ENCODE measurements at places on chromosomes 4 and X.

DNA sequence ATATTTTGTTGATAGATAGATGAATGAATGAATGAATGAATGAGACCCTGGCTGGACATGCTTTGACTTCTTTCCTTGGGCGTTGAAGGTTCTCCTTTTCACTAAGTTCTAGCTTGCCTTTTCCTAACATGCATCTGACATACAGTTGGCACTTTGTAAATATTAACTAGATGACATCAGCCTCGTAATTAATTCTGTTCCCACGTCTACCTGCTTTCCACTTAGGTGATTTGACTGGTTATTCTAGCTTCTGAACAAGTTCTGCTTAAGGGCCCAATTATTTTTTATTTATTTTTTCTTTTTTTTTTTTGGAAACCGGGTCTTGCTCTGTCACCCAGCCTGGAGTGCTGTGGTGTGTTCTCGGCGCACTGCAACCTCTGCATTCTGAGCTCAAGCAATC, 13.9 kb upstream of the RASL11B start:
- no peak for DNase-seq

DNA sequence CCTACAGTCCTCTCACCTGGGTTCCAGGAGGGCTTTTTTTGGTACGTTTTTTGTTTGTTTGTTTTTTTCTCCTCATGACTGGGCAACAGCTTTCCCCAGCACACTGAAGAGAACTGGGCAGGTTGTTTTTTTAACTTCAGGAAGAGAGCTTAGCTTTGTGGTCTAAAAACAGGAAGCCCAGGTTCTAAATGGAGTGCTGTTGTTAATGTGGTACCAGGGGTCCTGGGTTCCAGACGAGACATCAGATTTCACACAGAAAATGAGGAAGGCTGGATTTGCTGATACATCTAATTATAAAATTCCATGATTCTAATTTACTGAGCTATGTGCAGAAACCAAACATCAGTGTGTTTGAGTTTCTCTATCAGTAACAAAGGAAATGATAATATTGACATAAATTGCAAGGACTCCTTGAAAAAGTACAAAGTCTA, 4.2 kb downstream of the MYOZ2 start:
- no peak for DNase-seq

GRCh38 chr4:53507671-53508286, 83.5 kb downstream of the LNX1 start:
- DNase-seq: no peak

DNA sequence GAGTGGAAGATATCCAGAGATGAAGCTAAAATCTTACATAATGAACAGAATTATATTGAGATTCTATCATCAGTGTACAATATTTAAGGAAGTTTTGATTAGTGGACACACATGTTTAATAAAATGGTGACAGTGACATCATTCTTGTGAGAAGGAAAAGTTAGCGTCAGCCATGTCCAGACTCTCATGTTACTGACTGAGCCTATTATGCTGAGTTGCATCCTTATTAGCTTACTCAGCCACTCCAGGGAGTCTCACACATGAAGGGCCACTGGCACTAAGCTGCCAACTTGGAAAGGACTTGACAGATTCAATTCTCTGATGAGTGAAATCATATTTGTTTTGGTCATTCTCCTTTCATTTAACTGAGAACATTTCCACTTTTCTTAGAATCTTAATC, 170.6 kb downstream of the BANK1 start:
- no peak for DNase-seq

DNA sequence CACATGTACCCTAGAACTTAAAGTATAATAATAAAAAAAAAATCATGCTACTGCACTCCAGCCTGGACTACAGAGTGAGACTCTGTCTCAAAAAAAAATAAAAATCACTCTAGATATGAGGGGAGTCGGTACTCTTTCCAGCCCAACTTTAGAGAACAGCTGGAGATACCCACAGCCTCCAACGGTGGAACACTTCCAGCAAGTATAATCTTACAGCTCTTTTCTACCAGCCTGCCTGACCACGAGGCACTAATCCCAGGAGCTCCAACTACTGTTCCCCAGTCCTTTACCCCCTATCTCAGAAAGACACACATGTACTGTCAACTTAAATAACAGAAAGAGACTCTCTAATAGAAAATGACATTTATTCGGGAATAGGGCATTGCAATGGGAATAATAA, 46.8 kb downstream of the STEEP1 start:
- DNase-seq: no peak

DNA sequence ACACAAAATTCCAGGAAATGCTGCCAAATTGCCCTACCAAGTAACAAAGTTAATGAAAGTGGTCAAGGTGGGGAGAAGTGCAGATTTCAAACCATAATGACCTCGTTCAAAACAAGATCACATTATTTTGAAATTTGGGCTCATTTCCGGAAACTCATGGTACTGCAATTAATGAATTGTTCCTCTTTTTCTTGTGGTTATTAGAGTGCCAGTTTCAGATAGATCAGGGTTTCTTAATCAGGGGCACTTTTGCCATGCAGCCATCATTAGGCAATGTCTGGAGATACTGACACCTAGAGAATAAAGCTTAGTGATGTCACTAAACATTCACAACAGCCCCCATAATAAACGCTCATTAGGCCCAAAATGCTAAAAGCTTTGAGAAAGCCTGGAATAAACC, 381.5 kb upstream of the GALNT7 start:
- DNase-seq: no peak

DNA sequence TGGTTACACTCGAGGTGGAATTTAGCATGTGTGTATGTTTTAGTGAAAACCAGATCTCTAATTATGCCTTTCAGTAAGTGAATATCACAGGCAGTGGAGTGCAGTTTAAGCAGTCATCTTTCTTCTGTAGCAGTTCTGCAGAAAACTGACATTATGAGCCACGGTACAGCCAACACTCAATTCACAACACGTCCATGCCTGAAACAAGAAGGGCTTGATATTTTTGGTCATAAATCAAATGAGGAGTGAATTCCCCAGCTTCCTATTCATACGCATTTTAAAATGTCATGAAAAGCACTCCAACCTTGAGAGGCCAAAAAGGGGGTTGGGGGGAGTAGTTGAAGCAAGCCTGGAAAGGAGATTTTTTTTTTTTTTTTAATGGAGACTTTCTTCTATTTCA, 316.7 kb downstream of the ARHGAP10 start:
- DNase-seq: no peak

DNA sequence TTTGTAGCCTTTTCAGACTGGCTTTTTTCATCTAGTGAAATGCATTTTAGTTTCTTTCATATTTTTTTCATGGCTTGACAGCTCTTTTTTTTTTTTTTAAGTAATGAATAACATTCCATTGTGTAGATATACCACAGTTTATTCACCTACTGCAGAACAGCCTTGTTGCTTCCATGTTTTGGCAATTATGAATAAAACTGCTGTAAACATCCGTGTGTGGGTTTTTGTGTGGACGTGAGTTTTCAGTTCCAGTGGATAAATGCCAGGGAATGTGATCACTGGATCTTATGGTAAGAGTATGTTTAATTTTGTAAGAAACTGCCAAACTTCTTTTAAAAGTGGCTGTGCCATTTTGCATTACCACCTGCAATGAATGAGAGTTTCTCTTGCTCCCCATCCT, 160.8 kb downstream of the SOWAHB start:
- no peak for DNase-seq

DNA sequence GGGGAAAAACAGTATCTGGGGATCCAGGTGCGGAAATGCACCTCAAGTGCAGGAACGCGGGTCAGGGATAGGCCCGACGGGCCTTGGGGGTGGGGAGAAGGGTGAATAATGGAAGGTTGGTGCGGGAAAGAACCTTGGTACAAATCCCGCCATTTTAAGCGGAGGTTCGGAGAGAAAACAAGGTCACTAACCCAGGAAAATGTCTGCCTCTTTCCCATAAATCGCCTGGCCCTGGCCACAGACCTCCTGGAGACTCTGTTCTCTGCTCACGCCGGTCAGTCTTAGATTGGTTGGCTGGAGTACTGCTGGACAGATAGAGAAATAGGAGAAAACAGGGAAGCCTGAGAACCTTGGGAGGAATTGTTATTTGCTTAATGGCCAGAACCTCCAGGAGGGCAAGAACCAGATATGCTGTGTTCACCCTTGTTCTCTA, 897 bp upstream of the FBXL5 start:
- no peak for DNase-seq

DNA sequence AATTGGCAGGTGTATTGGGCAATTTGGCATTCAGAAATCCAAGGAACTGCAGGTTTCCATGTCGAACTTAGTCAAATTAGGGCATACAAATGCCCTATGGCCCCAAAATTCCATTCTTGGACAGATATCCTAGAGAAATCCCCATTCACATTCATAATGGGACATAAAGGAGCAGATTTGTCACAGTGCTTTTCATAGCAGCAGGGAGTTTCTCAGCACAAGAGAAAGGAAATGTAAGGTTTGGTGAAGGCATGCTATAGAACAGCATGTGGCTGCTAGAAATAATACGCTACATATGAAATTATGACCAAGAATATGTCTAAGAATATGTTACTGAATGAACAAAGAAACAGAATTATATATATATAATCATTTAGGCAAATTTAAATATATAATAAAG, 437.5 kb upstream of the BOD1L1 start:
- DNase-seq: no peak

- DNase-seq: no peak
Measured at GRCh38 chrX:43557792-43558191, 98.3 kb upstream of the MAOA start.

GRCh38 chrX:153592091-153592833, 6.7 kb downstream of the CCNQ start:
- DNase-seq: no peak

GRCh38 chrX:124289443-124289842, 43.0 kb upstream of the TEX13D start:
- DNase-seq: peak; percentile 16

- DNase-seq: no peak
Measured at GRCh38 chr4:53800741-53801140, 209.5 kb upstream of the LNX1 start.

DNA sequence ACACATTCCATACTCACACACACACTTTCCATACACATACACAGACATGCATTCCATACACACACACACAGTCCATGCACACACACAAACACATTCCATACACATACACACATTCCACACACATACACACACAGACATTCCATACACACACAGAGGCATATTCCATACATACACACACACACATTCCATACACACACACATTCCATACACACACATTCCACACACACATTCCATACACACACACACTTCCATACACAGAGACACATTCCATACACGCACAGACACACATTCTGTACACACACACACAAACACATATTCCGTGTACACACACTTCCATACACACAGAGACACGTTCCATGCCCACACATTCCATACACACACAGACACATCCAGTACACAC, 14.8 kb downstream of the LINC00632 start:
- DNase-seq: no peak

DNA sequence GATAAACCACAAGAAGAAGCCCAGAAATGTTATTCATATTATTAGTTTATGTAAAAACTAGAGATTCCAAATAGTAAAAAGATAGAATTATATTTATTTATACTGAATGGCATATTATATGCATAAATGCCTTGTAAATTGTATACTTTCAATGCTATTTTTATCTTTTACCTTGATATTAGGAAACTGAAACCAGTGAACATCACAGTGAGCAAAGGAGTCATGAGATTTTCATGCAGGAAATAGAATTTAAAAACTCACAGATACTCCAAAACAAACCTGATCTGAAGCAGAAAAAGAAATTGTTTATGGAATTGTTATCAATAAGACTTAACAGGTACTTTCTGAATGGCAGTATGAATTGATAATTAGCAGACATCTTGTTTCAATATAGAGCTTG, 207.3 kb upstream of the CENPE start:
- no peak for DNase-seq

DNA sequence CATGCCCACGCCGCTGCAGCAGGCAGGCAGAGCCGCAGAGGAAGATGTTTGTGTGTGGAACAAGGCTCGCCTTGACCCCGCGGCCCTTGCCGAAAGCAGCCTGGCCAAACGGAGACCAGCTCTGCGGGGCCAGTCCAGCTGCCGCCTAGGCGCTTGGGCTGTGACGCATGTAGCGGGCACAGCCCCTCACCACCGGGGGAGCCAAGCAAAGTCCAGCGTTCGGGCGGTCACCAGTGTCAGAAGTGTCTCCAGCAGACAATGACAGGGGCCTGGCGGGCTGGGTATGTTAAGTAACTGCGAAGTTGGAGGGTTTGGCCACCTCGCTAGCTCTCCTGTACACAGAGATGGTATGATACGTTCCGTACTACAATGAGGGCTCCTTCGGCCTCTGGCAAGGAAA, 1.3 kb downstream of the AMER1 start:
- no peak for DNase-seq

- DNase-seq: no peak
Measured at GRCh38 chr4:142566777-142567176, 279.3 kb downstream of the INPP4B start.

- DNase-seq: no peak
Measured at GRCh38 chr4:15778289-15779241, at the start of gene CD38. Gene CD38 (plus strand): TSS chr4:15778328. CDS start chr4:15778415, 87 bp downstream.

GRCh38 chr4:113978561-113979147, 793 bp downstream of the ARSJ start:
- no peak for DNase-seq

- no peak for DNase-seq
Measured at GRCh38 chr4:151437505-151437904, 28.5 kb downstream of the FHIP1A start.

GRCh38 chrX:105150557-105150956, 69.9 kb downstream of the TEX13A start:
- no peak for DNase-seq

GRCh38 chr4:101277671-101278070, 69.7 kb downstream of the PPP3CA start:
- DNase-seq: no peak

- no peak for DNase-seq
Measured at GRCh38 chr4:158217763-158218162, 7.5 kb downstream of the TMEM144 start.

Measured in NCI-H1417 treated with DMSO at 0.1 percent for 48 hours (cell line).